NCI-H510A treated with DMSO at 0.1 percent for 48 hours (cell line): ENCODE measurements at places on chromosomes 2 and 18.

GRCh38 chr18:72114801-72115594, 429.1 kb downstream of the CBLN2 start:
- DNase-seq: no peak

DNA sequence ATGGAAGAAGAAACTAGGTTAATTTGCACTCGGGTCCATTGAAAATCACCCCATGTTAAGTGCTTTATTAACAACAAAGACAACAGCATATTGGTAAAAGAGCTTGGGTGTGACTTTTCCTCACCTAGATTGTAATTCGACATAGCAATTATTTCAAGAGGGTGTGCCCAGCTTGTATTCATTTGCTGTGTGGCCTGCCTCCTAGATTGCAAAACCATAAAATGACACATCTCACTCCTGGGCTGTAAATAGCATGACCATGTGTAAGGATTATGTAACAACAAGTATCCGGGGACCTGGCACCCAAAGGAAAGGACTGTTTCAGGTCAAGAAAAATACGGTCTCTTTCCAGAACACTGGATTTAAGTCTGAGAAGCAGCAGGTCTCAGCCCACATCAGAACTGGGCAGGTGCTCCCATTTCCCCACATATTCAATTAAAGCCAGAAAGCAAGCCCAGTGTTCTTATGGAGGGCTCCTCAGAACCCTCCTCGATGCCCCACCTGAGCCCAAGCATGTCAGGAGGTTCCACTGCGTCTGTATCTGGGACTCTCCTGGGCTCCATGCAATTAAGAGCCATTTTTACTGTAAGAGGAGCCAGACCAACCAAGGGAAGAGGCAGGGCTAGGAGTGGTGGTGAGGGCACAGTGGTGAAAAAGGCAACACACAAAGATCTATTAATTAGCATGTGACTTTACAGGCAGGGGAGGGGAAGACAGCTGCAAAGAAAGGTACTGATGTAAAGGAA, 39.2 kb downstream of the MREG start:
- DNase-seq: no peak

- no peak for DNase-seq
Measured at GRCh38 chr2:56892382-56892781, 708.6 kb downstream of the CCDC85A start.

- DNase-seq: no peak
Measured at GRCh38 chr2:74593826-74594772, 39.6 kb downstream of the DOK1 start.

- DNase-seq: no peak
Measured at GRCh38 chr2:198114064-198114463, 309.7 kb downstream of the PLCL1 start.

GRCh38 chr18:70322928-70323327, 34.1 kb downstream of the SOCS6 start:
- DNase-seq: no peak

DNA sequence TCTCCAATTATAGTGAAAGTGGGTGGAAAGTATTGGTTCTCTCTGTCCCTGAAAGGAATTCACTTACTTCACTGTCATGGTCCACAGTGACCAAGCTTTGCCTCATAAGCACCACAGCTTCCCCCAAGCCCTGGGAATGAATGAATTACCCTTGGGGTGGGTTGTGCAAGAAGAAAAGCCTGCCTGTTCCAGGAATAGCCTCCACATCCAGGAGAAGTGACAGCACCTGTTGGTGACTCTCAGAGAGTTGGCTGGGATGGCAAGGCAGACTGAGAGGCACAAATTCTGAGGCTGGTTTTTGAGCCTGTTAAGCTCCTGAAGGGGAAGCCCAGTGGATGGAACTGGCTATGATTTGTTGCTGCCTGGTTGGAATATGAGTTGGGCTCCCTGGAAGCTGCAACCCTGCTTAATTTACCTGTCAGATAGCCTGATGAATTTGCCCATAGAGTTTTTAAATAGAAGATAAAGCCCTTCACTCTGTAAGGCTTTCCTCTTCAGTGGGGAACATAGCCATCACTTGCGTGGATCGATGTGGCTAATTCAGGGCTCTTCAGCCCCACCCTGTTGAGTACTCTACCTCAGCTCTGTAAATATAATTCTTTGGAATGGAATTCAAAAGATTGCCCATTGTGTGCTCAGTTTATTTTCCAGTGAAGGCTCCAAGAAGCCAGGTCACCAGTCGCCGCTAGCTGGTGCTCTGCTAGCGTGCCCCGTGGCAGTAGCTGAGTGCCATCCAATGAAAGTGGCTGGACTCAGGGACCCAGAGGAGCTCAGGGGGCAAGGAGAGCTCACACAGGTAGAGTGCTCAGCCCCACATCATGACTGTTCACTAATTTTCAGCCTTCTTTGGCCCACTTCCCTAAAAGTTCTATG, 479.3 kb downstream of the IRS1 start:
- DNase-seq: no peak

- no peak for DNase-seq
Measured at GRCh38 chr2:28522481-28522880, 26.6 kb downstream of the PLB1 start.

DNA sequence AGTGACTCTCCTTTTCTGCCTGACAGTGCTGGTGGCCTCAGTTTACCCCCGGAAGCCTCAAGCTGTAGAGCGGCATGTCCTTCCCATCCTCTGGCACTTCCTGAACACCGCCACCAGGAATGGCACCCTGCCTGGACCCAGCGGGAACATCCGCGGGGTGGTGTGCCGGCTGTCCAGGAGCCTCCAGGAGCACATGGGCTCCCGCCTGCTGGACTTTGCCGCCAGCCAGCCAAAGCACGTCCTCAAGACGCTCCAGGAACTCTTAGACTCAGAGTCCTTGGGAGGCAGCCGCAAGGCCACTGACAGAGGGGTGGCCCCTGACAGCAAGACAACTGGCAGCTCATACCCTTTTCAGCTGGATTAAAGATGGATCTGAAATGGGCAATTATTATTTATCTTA, 22.6 kb downstream of the PCARE start:
- DNase-seq: no peak

DNA sequence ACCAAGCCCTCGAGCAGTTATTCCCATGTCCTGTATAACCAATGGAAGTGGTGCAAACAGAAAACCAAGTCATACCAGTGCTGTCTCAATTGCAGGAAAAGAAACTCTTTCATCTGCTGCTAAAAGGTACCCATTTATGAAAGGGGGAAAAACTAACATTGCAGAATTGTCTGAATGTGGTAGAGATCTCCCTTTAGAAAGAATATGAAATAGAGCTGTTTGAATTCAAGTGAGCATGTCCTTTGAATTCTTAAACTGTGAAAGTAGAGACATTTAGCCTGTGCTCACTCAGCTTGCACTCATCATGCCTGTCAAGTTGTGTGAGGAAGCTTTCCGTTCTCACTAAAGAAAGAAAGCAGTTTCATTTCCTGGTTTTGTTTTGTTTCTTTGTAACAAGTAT, 87.4 kb downstream of the EML4 start:
- DNase-seq: no peak

- no peak for DNase-seq
Measured at GRCh38 chr2:115908731-115909130, 1466.3 kb downstream of the DPP10 start.

- no peak for DNase-seq
Measured at GRCh38 chr2:25441353-25441752, 99.6 kb upstream of the DNMT3A start.

DNA sequence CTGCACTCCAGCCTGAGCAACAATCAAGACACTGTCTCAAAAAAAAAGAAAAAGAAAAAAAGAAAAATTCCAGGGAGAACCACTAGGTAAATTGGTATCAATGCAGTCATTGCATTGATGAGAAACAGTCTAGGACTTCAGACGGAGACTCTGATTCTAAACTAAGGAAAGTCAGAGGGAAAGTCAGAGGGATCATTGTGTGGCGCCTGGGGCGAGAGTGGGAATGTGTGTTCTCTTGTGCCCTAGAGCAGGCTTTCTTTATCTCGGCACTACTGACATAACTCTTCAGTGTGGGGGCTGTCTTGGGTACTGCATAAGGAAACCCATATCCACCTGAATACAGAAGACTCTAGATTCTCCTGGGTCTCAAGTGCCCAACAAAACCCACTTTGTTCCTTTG, 24.8 kb downstream of the SERPINE2 start:
- no peak for DNase-seq

GRCh38 chr2:31831585-31831984, 179.2 kb downstream of the MEMO1 start:
- DNase-seq: no peak

- no peak for DNase-seq
Measured at GRCh38 chr2:23627236-23628009, 242.4 kb downstream of the KLHL29 start.
